Diencephalon (tissue), 1 donor: ENCODE measurements at places on chromosomes 6 and 20. TPM values are rescaled to one million over a fixed set of nuclear protein-coding genes. Genes with fewer than 3 reads are reported as not detected.

The RAD21L1 gene
- total RNA-seq = not detected

The AKAP7 gene
- total RNA-seq = 90.4 TPM

The C6orf15 gene
- total RNA-seq = not detected

The LY6G6F gene
- total RNA-seq = not detected

The SMPDL3A gene
- total RNA-seq = 11.8 TPM

The MICB gene
- 0.69 TPM for total RNA-seq

The RAB44 gene
- total RNA-seq = not detected

The CENPQ gene
- 8.1 TPM for total RNA-seq

The TRIM38 gene
- 0.92 TPM for total RNA-seq

The CDC5L gene
- total RNA-seq = 37.4 TPM

The TMEM217 gene
- total RNA-seq = 1.8 TPM

The RFX6 gene
- total RNA-seq = not detected

The LBP gene
- not detected for total RNA-seq

The PROKR2 gene
- total RNA-seq = 4.8 TPM

The CRISP2 gene
- 1.6 TPM for total RNA-seq

The CPNE5 gene
- total RNA-seq = 36.0 TPM

The TCP11 gene
- 0.23 TPM for total RNA-seq

The PNLDC1 gene
- 0.23 TPM for total RNA-seq

The BPI gene
- total RNA-seq = 0.46 TPM

The GGTLC1 gene
- total RNA-seq = not detected

The FOXC1 gene
- total RNA-seq = 5.1 TPM

The TBXT gene
- not detected for total RNA-seq

The SLC32A1 gene
- total RNA-seq = 34.4 TPM

The REM1 gene
- total RNA-seq = 0.23 TPM

The ZNF311 gene
- 5.8 TPM for total RNA-seq

The CCN2 gene
- total RNA-seq = 5.5 TPM

The IYD gene
- total RNA-seq = 0.69 TPM

The ADTRP gene
- total RNA-seq = 0.69 TPM

The ARHGAP40 gene
- not detected for total RNA-seq

The EYA2 gene
- total RNA-seq = 3.5 TPM

The VSX1 gene
- total RNA-seq = 0.46 TPM

The RSPH9 gene
- total RNA-seq = 6.0 TPM

The COL9A3 gene
- 7.8 TPM for total RNA-seq

The FAM135A gene
- 116 TPM for total RNA-seq

The ASIP gene
- total RNA-seq = not detected

The EFCAB8 gene
- not detected for total RNA-seq

The DNAH8 gene
- total RNA-seq = under 0.01 TPM

The CRIP3 gene
- 6.7 TPM for total RNA-seq

The LGSN gene
- total RNA-seq = under 0.01 TPM

The EPB41L1 gene
- 133 TPM for total RNA-seq

The BIRC7 gene
- not detected for total RNA-seq

The MUC22 gene
- not detected for total RNA-seq

The IMPG1 gene
- not detected for total RNA-seq

The RIN2 gene
- 27.9 TPM for total RNA-seq

The FILIP1 gene
- 5.3 TPM for total RNA-seq
